ENCODE measurements at places on chromosomes 13 and 19. TPM values are rescaled to one million over a fixed set of nuclear protein-coding genes. Genes with fewer than 3 reads are reported as not detected.

Gene NAPA
- total RNA-seq = 26.8 TPM

Gene ACP7
- total RNA-seq = not detected

Gene PTPRH
- 0.47 TPM for total RNA-seq

Gene OSCAR
- total RNA-seq = 0.47 TPM

Gene APOC4
- not detected for total RNA-seq

Gene THSD8
- total RNA-seq = 0.62 TPM

Gene PDE4C
- total RNA-seq = 0.47 TPM

Gene ACTN4
- 53.2 TPM for total RNA-seq

All from occipital lobe (tissue), 3 donors.